ENCODE measurements at places on chromosomes 2 and 18. TPM values are rescaled to one million over a fixed set of nuclear protein-coding genes. Genes with fewer than 3 reads are reported as not detected.

GRCh38 chr18:9627642-9628041, 13.3 kb upstream of the PPP4R1 start:
- DNase-seq = no peak

DNA sequence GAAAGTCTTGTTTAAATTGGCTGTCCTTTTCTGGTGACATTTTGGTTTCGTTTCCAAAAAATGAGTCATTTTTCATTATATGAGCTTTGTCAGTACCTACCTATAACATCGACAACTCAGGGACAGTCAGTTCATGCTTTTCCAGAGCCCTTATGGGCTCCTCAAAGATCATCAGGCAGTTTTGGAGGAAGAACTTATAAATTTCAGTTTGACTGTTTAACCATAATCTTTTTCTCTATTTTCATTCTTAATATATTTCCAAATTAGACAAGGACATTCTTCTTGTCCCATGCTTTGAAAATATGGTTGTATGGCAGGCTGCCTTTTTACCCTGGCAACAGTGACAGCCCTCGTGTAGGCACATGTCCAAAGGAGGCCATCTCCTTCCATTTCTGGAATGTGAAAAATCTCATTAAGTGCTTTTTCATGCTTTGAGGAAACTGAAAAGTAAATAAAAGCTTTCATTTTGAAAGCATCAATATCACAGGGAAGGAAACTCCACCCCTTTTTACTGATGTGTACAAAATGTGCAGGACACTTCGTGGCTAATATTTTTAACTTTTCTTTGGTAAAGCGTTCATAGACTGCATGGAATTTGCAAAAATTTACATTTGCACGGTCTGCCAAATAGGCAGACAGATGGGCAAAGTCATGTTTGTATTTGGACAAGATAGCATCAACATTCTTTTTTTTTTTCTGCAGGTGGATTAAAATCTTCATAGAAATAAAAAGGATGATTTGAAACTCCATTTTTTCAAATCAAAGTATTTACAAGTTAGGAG, 7.2 kb upstream of the PROC start:
- DNase-seq = no peak

DNA sequence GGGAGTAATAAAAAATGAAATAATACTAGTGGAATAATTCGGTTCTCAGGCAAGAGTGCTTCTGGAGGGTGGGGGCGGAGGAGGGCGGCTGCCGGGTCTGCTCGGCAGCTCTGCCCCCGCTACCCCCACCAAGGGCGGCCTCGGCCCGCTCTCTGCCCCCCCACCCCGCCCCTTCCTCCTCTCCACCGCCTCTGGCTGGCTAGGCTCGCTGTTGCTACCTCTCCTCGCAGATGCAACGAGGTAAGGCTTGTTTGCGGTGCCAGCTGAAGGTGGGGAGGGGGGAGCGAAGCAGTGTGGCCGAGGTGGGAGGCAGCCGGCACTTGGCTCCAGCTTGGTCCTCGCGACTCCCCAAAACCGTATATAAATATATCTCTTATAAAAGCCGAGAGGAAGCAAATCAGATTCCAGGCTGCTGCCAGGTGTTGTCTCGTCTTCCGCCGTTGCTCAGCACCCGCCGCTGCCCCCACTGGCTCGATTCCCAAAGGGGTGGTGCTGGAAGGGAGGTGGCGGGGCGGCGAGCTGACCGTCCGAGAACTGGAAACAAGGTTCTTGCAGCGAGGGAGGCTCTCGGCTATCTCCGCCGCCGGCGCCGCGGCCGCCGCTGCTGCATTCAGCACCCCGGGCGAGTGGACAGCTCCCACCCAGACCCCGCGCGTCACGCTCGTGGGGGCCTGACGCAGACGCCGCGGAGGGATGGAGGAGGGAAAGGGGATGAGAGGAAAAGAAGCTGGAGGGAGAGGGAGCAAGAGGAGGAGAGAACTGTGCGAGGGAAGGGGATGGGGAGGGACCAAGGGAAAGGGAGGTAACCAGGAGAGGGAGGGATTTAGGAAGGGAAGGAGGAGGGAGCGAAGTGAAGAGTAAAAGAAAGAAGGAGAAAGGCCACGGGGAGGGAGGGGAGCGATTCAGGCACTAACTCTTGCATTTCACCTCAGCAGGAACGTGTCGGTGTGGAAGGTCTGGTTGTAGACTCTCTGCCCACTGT, at the start of gene MARCHF4:
Gene MARCHF4, minus strand, starts transcription at position 763 of the 982 bp plus-strand sequence. CDS start 2,223 bp downstream, outside the sequence.
- peak; percentile 75 for DNase-seq

- DNase-seq = no peak
Measured at GRCh38 chr2:146301287-146301686, 1543.5 kb upstream of the ACVR2A start.

DNA sequence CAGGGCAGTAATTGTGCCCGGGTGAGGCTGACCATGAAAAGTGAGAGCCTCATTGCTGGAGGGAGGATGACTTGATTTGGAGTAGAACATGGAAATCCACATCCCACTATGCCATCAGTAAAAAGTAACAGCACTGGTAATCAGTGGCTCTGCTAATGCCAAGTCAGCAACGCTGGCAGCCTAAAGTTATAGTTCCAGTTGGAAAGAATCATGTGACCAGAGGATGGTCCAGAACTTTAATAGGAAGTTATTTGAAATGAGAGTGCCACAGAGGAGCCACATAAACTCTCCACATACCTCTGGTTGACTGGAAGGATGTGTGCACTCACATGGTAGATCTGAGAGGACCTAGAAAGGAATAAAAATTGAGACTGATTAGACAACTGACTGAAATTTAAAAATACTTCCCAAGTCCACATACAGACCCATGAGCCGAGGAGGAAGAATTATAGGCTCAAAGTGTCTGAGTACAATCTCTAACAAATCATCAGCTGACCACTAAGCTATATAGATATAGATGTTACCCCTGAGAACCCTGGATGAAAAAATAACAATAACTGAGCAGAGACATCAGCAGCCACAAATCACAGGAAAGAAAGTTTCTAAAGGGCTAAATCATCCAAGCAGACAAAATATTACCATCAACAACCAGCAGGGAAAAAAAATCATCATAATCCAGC, 346.8 kb downstream of the STK39 start:
- no peak for DNase-seq

DNA sequence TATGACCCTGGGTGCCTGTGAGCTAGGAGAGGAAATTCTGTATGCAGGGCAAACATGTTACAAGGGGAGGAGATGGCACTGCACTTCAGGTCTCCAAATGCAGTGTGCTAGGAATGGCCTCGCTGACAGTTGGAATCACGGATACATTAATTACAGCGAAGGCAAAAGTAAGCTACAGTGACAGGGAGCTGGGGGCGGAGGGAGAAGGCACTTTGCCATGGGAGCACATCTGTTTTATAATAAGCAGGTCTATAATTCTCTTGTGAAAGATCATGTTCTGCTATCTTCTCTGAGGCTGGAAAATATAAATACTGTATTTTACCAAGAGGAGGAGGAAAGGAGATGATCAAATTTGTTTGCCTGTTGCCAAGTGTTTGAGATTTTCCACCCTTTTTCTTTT, 56.3 kb upstream of the FZD5 start:
- no peak for DNase-seq

- no peak for DNase-seq
Measured at GRCh38 chr2:214830794-214831346, 21.4 kb upstream of the BARD1 start.

GRCh38 chr2:168392797-168393196, 63.3 kb upstream of the CERS6 start:
- no peak for DNase-seq

DNA sequence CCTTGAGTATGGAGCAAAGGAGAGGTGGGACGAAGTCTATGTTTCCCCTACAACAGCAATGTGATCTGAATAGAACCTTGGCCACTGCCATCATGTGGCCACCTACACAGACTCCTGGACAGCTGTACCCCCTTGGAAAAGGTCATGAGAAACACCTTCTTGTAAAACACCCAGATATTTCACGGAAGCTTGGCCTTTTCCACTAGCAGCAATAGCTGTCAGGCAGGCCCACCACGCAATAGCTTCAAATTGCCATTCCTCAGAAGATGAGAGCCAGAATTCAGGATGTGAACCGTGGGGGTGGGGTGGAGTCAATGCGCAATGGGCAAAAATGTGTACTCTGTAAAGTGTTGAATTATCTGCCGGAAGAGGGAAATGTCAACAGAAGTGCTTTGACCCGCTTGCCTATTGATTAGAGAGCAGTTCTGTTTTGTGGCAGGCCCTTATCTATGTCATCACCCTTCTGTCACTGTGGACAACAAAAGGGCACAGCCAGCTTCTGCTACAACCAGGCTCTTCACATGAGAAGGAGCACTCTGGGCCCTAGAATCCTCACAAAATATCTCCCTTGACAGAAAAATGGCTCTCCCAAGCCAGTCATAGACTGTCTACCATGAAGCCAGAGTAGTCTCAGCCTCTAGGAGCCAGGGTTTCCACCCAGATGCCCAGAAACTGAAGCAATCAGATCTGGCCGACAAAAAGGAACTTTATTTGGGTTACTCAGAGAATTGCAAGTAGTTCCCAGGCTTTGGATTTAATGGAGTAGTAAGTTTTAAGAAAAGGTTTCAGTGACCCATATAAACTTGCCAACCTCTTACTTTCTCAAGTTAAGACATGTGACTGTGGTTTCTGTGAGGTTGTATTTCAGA, 9.5 kb downstream of the INPP1 start:
- DNase-seq = no peak

DNA sequence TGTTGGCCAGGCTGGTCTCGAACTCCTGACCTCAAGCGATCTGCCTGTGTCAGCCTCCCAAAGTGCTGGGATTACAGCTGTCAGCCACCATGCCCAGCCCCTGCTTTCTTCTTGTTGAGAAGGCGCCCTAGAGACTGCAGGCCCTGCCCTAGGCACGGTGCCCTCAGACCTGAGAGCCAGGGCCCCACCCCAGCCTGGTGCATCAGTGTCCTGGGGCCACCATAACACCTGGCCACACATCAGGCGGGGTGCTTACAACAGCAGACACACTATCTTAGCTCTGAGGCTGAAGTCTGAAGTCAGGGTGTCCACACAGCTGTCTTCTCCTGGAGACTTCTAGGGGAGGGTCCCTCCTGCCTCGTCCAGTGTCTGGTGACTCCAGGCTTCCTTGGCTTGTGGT, 120.6 kb downstream of the NDUFA10 start:
- DNase-seq = no peak

- DNase-seq = no peak
Measured at GRCh38 chr2:205629091-205629776, 53.1 kb upstream of the NRP2 start.

- no peak for DNase-seq
Measured at GRCh38 chr2:48259811-48260210, 270.1 kb upstream of the STON1 start.

GRCh38 chr2:169131587-169132512, 62.5 kb downstream of the DHRS9 start:
- DNase-seq = peak; percentile 50

DNA sequence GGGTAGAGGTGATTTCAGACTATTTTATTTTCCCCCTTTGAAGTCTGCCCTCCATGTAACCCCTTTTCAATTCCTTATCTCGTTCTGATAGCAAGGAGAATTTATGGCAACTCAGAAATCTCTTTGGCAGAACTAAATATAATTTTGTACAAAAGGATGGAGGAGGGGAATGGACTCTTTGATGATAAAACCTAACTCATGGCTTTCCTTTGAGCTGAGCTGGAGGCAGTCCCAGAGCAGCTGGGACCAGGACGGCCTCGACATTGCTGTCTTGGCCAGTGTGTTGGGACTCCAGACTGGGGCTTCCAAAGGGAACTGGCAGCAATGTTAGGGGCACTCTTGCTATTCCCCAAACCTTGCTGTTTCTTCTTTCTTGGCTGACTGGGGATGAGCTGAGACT, 47.7 kb downstream of the PAX8 start:
- DNase-seq = no peak

GRCh38 chr2:67159929-67160328, 237.2 kb upstream of the ETAA1 start:
- DNase-seq = no peak

DLGAP1 gene
- polyA plus RNA-seq = not detected

CFAP210 gene
- polyA plus RNA-seq = not detected

LDLRAD4 gene
- 19.5 TPM for polyA plus RNA-seq

UGT1A8 gene
- polyA plus RNA-seq = not detected

ABCG5 gene
- polyA plus RNA-seq = not detected

CD226 gene
- 30.9 TPM for polyA plus RNA-seq

STPG4 gene
- not detected for polyA plus RNA-seq

RNF125 gene
- polyA plus RNA-seq = 64.7 TPM

ALPI gene
- polyA plus RNA-seq = not detected

FER1L5 gene
- polyA plus RNA-seq = not detected

ANO7 gene
- not detected for polyA plus RNA-seq

Data from naive thymus-derived CD4-positive, alpha-beta T cell (primary cell).